ENCODE measurements at places on chromosomes 5 and 9.

DNA sequence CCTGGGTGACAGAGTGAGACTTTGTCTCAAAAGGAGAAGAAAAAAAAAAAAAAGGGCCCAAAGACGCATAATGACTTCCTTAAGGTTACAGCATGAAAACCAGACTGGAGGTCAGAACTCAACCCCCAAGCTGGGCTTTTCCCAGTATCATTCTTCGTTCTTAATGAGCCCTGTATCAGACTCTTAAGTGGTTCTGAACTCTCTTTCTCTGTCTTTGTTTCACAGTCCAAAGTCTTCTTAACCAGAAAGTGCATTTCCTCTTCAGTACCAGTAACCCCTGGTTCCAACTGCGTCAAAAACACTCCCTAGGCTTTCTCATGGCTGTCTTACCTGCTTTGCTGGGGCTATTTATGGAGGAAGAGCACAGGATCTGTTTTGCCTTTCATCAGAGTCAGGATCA, 38.4 kb upstream of the SHB start:
- DNase-seq = peak; percentile 64

- no peak for DNase-seq
These were observed 126.2 kb upstream of the DPYSL3 start for GRCh38 chr5:147635882-147636728.

DNA sequence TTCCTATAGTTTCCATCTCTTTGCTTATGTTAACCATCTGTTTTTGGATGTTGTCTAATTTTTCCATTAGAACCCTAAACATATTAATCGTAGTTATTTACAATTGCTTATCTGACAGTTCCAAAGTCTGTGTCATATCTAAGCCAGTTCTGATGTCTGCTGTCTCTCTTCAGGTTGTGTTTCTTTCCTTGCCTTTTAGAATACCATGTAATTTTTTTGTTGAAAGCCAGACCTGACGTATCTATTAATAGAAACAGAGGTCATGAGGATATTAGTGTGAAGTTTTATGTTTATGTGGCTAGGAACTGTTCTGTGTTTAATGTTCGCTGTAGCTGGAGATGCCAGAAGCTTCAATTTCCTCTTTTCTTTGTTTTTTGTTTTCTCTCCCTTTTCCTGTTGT, 52.2 kb downstream of the ZNF618 start:
- DNase-seq = no peak

GRCh38 chr5:16412556-16412955, 53.0 kb downstream of the ZNF622 start:
- no peak for DNase-seq

GRCh38 chr5:107247427-107247826, 423.3 kb downstream of the EFNA5 start:
- no peak for DNase-seq

GRCh38 chr9:17401858-17402257, 177.0 kb upstream of the SH3GL2 start:
- DNase-seq = no peak

DNA sequence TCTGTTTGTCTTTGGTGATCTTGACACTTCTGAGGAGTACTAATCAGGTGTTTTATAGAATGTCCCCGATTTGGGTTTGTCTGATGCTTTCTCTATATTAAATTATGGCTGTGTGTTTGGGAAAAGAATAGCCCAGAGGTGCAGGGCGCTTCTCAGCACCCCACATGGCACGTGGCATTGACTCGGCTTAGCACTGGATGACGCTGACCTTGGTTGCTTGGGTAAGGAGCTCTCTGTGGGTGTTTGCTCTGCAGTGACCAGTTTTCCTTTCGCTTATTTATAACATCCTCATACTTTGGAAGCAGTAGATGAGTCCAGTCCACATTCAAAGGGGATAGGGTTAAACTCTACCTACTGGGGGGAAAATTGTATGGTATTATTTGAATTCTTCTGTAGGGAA, 12.5 kb upstream of the FAM120AOS start:
- no peak for DNase-seq

DNA sequence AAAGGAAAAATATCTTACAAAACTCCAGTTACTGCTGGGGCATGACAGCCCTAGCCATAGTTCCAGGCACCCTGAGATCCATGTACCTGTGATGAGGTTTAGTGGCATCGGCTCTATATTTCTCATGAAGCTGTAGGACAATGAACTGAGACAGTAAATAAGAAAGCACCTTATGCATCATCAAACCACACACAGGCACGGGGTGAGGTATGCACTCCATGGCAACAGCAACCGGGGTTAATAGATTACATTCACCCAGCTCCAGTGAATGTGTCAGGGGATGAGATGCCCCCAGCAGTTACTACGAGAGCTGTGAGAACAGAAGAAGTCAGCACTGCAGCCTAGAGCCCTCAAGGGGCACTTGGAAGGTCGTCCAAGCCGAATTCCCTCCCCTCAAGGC, 162.0 kb upstream of the S1PR3 start:
- DNase-seq = peak; percentile 25

GRCh38 chr5:39500551-39501175, 75.9 kb upstream of the DAB2 start:
- DNase-seq = no peak

GRCh38 chr5:167555565-167556166, 735.8 kb upstream of the WWC1 start:
- no peak for DNase-seq

DNA sequence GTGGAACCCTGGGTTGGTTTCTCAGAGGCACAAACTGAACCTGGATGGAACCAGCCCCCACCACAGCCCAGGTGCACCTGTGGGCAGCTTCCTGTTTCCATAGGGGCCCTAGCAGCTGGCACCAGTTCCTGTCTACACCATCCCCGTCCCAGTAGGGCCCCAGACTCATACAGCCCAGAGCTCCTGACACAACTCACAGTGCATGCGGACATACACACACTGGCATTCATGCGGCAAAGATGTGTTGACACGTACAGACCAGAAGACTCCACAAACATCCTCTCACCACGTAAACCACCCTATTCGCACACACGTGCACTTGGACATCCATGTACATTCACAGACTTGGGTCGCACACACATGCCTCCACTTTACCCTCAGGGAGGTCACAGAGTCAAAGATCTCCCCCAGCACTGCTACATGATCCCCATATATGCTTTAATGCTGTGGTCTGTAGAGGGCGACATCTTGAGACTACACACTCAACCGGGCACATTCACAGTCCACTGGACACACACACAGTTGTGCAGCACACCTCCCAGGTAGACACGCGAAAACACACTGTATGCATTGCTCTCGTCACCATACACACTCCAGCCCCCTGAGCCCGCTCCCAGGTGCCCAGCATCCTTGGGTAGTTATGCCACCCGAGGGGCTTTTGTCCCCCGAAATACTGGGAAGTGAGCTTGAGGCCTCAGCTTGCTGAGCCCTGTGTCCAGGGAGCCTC, 22.4 kb downstream of the CXXC5 start:
- DNase-seq = peak; percentile 92

DNA sequence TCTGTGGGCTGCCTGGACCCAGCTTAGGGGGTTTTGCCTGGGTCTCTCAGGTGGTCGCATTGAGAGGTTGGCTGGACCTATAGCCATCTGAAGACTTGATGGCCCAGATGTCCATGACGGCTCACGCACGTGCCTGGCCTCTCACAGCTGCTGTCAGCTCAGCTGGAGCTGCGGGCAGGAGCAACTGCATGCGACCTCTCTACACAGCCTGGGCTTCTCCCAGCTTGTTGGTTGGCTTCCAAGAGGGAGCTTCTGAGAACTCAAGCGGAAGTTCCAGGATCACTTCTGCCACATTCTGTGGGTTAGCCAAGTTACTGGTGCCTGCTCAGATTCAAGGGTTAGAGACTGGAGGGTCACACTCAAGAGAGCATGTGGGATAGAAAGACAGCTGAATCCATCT, 99.2 kb downstream of the DAPK1 start:
- no peak for DNase-seq

DNA sequence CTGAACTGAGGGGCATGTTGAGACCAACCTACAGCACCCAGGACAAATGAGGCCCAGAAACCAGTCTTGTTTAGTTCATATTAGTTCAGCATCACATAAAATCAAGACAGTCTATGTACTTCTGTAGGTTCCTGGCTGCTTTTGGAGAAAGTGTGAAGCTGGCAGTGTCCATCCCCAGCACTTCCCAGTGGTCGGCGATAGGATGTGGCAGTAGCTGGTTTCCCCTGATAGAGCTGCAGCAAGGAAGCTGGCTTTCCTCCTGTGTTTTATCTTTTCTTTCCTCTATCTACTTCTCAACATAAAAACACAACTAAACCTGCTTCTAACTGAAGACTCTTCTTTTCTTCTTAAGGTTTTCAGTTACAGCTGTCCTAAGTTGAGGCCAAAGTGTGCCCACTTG, 43.0 kb upstream of the SLC46A2 start:
- no peak for DNase-seq

DNA sequence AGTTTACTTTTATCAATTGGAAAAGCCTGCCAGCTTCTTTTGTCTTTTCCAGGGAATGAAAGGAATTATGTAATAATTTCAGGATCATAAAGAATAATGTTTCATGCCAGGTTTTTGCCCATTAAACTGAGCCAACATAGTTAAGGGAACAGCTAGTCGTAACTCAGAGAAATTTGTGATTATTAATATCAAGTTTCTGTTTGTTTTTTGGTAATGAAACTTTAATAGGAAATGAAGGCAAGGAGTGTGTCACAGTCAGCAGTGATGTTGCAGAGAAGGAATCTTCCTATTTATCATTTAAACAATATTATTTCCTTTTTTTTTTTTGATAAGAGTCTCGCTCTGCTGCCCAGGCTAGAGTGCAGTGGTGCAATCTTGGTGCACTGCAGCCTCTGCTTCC, 10.7 kb downstream of the NFIL3 start:
- DNase-seq = no peak

DNA sequence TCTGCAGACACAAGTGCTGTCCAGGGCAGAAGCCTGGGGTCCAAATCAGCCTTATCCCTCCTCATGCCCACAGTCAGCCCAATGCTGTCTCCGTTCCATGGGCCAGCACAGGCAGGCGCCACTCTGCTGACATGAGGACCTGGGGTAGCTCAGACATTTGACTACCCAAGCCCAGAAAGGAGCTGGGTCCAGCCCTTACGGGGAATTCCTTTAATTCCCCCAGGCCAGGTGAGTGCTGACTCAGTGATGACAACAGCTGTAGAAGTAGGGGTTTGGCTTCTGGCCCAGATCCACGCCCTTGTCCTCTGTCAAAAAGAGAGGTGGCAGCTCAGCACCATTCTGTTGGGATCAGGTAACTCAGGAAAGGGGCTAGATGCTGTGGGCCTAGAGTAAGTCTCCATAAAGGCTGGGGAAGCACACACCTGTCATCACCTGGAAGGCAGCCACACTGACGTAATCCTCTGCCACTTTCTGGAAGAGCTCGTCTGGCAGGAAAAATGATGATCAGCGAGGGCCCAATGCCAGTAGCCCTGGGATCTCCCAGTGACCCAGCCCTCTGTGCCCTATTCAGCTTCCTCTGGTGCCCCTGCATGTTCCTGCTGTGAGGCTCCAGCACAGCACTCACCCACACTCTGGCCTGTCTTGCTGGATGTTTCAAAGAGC, 1.9 kb downstream of the RAB24 start:
- peak; percentile 66 for DNase-seq

DNA sequence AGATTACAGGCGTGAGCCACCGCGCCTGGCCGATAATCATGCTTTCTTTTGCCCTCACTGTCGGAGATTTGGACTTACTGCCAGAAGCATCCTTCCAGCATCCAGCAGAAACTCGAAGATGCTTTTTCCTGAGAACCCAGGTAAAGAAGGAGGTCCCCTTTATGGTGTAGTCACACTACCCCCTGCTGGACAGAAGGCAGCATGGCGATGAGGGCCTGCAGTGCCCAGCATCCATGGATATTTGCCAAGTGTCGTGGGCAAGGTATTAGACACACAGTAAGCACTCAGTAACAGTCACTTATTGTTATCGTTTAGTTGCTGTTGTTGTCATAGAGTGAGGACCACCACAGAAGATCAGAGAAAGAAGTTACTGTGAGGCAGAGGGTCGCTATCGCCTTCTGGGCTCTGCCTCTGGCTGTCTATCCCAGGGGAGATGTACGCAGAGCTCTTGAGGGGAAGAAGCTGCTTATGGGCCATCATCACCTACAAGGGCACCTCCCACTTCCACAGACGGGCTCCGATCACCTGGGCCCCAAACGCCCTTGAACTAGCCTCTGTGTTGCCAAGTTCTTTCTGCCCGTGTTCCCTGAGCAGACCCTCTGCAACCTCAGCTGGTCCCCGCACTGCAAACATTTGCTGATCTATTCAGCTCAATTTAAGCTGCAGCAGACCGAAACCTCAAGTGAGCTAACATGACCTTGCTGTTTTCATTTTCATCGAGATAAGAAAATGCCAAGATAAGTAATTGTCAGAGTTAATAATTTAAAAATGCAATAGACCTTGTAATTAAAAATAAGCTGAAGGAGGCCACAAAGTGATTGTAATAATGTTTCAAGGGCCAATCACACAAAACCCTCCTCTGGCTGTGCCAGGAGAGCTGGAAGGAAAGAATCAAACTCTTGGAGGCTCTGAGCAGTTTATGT, 23.9 kb downstream of the C5orf15 start:
- DNase-seq = peak; percentile 75

GRCh38 chr9:135355521-135356011, 124.0 kb upstream of the PPP1R26 start:
- DNase-seq = no peak

- no peak for DNase-seq
These were observed 143.3 kb downstream of the GABBR2 start for GRCh38 chr9:98565152-98566135.

DNA sequence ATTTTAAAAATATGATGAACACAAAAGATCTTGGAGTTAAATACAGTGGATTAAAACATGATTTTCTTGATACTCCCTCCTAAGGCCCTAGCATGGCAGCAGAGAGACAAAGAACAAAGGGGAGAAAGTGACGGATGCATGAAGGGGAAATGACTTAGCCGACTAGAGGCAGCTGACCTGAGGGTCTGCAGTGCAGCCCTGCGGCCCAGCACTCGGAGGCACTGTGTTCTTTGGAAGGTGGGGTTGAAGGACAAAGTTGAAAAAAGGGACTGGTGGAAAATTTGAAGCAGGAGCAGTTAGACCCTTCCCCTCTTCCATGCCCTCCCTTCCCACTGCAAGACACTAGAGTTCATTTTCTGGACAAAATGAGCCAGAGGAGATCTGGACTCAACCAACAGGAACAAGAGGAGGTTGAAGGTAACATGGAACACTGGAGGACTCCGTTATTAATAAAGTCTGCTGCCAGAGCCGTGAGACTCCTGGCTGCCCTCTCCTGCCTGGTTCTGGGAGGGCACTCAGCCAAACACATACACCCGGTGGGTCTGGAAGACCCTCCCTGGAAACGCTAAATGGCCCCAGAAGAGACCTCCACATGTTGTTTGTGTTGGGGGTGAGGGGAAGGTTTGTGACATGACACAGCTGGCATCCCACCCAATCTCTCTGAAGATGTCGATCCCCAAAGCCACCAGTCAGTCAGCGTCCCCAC, 98.1 kb downstream of the JMY start:
- DNase-seq = no peak

DNA sequence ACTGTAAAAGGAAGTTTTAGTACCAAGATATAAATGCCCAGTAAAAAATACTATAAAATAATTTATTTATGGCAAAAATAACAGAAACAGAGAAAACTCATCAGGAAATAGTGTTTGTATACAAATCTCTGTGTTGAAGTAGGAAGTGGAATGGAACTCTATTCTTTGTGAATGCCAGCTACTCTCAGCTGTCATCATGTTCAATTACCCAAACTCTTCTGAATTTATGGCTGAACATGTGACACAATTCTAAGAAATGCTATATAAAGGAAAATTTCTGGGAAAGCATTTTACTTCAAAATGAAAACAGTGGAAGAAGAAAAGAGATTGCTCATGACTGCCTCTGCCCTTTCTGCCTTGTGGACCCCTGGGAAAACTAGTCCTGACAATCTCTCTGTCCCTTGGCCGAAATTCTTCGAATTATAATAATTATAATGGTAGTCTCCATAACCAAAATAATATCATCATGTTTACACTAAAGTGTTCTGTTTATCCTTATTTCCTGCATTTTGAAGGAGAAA, 522.3 kb upstream of the ST8SIA4 start:
- DNase-seq = no peak
